Chondrocyte (in vitro differentiated cells): ENCODE measurements at places on chromosomes 12 and 14.

DNA sequence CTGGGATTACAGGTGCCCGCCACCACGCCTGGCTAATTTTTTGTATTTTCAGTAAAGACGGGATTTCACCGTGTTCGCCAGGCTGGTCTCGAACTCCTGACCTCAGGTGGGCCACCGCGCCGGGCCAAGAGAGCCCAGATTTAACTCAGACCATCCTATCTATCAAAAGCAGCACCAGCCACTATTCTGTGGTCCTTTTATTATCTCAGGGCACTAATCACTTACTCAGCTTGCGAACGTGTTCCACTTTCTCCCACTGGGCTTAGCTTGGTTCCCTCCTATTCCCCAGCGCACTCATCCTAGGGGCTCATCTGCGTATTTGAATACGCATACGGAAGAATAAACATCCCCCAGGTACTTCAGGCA lies 16.2 kb upstream of the AACS start:
- DNase-seq: no peak

DNA sequence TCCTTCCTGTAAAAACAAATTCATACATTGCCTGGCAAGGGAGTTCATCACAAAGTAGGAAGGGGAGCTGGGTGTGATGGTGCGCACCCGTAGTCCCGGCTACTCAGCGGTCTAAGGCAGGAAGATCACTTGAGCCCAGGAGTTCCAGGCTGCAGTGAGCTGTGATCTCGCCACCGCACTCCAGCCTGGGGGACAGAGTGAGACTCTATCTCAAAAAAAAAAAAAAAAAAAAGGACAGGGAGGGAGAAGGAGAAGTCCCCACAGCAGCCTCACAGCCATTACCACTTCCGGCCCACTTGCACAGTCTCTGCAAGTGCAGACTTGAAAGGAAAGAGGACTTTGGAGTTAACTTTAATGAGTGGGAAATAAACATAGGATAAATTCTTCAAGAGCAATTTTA lies 121.0 kb downstream of the FBXL14 start:
- DNase-seq: no peak

DNA sequence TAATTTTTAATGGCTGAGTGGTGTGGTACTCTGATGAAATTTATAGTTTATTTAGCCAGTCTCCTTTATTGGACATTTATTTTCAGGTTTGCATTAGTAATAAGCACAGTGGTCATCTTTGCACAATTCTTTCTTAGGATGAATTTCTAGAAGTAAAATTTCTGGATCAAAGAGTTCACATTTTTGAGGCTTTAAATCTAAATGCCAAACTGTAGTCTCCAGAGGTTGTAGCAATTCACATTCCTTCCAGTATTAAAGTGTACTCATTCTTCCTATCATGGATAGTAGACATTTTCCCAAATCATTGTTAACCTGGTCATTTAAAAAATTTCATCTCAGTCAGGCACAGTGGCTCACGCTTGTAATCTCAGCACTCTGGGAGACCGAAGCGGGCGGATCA lies 24.8 kb downstream of the SLC39A9 start:
- DNase-seq: no peak

DNA sequence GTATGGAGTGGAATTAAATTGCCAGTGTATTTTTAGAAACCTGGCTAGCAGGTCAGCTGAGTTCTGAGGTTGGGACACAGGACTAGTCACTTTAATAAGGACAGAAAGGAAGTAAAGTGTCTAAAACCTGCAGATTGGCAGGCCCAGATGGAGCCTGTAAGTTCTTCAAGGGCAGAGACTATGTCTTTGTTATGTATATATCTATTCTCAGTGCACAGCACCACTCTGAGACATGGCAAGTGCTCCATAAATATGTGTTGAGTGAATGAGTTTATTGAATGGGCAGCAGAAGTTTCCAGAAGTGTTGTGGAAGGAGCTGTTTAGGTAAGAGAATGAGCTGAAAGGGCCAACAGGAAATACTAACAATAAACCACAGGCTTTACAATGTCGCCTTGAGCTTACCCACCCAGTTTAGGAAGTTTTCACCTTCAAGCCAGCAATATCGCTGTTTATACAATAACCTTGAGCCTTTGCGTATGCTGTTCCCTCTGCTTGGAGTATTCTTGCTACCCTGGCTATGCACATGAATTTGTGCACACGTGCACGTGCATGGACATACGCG lies 109.5 kb upstream of the TMPO start:
- DNase-seq: no peak

DNA sequence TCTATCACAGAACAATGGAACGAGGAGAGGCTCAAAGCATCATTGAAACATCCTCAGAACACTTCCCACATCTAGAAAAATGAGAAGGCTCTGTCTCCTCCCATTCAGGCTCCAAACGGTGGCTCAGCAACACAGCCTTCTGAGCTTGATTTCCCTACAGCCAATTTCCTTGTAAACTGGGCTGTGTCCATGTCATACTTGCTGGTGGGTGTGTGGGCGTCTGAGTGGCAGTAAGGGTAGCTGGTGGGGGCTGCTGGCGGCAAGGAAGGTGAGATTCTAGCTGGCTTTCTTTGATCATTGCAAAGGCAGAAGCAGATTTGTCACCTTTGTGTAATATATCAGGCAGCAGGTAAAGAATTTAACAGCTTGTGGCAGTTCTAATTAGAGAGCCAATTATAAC lies 163.7 kb downstream of the CALM1 start:
- peak; percentile 30 for DNase-seq

DNA sequence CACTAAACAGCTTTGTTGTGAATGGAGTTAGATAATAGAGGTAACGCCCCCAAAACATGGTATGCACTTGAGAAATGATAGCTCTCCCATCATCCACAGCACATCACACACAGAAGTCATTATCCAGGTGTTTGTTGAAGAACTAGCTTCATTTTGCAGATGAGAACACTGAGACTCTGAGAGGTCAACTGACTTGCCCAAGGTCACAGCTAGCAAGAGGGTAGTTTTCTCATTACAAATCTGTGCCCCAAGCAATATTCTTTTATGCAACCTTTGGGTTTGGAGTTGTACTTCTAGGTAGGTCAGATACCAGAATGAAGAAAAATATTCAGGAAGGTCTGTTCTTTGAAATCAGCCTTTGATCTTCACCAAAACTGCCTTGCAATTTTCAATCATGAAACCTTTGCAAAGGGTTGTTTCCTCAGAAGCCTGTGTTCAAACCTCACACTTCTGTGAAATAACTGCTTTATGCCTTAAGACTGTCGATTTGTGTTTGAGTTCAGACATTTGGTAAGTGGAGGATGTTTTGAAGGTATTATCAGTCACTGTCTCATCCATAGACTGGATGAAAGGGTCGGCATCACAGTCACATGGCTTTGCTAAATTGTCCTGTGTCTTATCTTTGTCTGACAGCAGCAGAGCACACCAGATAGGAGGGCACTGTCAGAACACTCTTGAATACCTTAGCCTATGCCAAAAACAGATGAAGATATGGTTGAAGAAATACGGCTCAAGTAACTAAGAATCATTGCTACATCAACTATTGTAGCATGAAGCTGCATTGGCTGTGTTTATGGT lies 233.2 kb upstream of the BTG1 start:
- DNase-seq: no peak

GRCh38 chr12:7907009-7907408 lies 29.0 kb downstream of the SLC2A3 start:
- DNase-seq: no peak

- no peak for DNase-seq
These were observed 89.4 kb downstream of the NKX2-1 start for GRCh38 chr14:36430662-36431084.

DNA sequence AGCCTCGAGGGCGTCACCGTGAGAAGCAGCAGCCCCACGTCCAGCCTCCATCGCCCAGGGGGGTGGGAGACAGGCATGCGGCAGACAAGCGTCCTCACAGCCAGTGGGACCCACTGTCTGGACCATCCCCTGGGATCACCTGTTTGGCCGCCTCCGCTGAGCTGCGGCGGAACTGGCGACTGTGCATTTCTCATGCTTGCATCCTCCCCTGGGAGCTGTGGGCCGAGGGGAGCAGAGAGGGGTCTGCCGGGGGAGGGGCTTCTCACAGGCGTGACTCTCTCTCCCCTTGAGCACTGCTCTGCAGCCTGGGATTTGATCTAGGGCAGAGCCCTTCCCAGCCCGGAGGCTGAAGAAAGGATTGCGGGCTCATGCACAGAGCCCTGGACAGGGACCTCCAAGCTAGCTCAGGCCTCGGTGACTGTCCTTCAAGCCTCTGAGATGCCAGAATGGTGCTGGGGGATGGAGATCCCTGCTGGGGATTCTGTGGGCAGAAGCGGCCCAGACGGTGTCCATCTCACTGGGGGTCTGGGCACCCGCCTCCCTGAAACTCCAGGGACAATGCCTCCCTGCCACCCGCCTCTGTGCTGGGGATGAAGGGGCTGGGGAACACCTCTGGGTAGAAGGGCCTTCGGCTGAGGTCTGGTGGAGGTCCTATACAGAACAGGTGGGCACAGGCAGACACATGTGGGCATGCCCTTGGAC lies 61.1 kb downstream of the PRIMA1 start:
- no peak for DNase-seq

- no peak for DNase-seq
These were observed 41.4 kb upstream of the TUNAR start for GRCh38 chr14:95835121-95835730.

GRCh38 chr12:121428883-121429282 lies 29.0 kb downstream of the RNF34 start:
- no peak for DNase-seq

- no peak for DNase-seq
These were observed 19.3 kb downstream of the TMCC3 start for GRCh38 chr12:94631058-94631457.

GRCh38 chr12:69501154-69501895 lies 31.1 kb downstream of the FRS2 start:
- no peak for DNase-seq

- DNase-seq: no peak
These were observed 25.3 kb upstream of the TMEM106C start for GRCh38 chr12:47938093-47938492.

GRCh38 chr12:52949413-52950331 lies 754 bp downstream of the KRT18 start:
- DNase-seq: no peak

DNA sequence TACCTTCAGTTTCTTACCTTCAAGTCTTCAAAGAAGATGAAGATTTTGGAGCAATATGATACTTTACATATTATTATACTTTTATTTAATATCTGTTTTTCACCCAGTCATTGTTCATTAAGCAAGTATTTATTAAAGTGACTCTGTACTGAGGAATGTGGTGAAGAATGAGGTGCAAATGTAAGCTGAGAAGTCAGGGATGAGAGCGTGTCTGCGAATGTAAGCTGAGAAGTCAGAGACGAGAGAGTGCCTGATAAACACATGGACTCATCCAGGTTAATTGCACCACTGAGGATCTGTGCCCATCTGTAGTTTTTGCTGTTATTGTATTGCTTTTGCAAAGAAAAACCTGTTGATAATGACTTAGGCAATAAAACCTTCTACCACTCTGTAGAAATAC lies 211.9 kb upstream of the FAR2 start:
- DNase-seq: no peak

DNA sequence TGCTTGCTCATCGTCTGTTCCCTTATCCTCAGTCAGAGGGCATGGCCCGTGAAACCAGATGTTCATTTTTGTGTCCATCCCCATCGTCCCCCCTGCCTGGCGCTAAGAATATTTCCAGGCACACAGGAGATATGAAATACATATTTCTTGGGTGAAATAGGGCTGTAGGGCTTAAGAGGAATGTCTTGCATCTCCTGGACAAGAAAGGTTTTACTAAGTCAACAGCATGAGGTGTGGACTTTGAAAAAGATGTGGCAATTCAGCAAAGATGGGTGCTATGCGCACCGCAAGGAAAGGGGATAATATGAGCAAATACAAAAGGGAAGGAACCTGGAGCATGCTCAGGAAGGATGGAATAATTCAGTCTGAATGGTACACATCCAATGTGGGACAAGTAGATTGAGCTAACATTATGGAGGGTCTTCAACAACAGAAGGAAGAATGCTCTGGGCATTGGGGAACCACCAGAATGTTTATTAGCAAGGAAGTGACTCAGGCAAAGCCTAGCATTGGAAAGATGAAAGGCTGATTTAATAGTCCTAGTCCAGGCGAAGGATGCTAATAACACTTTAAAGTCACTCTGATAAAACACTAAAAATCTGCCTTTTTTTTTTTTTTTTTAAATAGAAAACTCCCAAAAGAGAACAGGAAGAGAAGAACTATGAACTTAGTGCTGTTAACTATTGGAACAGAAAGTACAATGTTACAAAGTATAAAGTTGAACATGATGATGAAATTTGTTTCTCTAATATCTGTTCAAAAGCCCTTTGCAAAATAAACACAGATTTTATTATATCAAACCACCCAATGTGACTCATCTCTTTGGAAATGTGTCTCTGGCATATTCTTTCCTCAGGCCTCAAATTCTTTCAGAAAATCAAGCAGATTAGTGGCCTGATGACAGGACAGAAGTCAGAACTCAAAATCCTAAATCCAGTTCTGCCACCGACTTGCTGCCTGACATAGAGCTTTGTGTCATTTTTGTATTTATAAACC lies 449.5 kb downstream of the BCAT1 start:
- no peak for DNase-seq

DNA sequence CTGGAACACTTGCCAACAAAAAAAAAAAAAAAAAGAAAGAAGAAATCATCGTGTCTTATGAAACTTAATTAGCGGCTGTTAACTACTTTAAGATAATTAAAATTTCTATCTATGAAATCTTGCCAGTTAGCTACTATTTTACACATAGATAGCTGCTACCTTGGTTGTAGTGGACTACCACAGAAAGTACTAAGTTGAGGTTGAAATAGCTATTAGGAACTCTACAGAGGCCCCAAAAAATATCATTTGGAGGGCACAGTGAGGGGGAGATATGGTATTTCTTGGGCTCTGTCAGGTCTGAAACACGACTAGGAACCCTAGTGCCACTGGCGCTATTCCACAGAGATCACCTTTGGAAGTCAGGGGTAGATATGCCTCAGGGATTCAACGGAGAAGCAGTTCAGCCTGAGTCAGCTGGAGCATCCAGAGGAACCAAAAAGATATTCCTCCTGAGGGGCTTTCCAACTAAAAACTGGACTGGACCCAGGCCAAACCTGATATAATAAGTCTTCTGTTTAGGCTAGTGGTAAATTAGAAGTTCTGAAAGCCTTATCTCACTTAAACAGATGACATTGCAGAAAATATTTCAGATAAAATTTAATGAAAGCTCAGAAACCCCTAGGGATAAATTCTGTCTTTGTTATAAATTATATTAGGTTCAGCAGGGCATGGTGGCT lies 126.1 kb downstream of the EPS8 start:
- DNase-seq: no peak

GRCh38 chr14:67420102-67420739 lies 8.3 kb upstream of the PLEK2 start:
- no peak for DNase-seq

- DNase-seq: no peak
These were observed 37.4 kb upstream of the PHC1 start for GRCh38 chr12:8876887-8877286.

GRCh38 chr14:103500148-103500990 lies 22.3 kb downstream of the CKB start:
- no peak for DNase-seq

- DNase-seq: no peak
These were observed 3.5 kb downstream of the AICDA start for GRCh38 chr12:8609061-8609570.
